Cardiac muscle cell (in vitro differentiated cells and primary cell): ENCODE measurements at places on chromosomes 4 and X. TPM values are rescaled to one million over a fixed set of nuclear protein-coding genes. Genes with fewer than 3 reads are reported as not detected.

GRCh38 chrX:65685112-65685511, 17.7 kb downstream of the MSN start:
- H3K4me1 ChIP-seq = no peaks in the 10 kb centered on the region
- no peaks in the 10 kb centered on the region for H3K27me3 ChIP-seq
- no peak overlapping the region for H3K4me3 ChIP-seq
- no peak for DNase-seq
- H3K36me3 ChIP-seq = no peaks in the 10 kb centered on the region

GRCh38 chr4:70706044-70706461, 15.7 kb upstream of the RUFY3 start:
- H3K27me3 ChIP-seq = no peaks in the 10 kb centered on the region
- peaks cover 11% of the 10 kb centered on the region for H3K4me1 ChIP-seq
- peak overlapping the region; percentile 46 for H3K4me3 ChIP-seq
- DNase-seq = no peak

DNA sequence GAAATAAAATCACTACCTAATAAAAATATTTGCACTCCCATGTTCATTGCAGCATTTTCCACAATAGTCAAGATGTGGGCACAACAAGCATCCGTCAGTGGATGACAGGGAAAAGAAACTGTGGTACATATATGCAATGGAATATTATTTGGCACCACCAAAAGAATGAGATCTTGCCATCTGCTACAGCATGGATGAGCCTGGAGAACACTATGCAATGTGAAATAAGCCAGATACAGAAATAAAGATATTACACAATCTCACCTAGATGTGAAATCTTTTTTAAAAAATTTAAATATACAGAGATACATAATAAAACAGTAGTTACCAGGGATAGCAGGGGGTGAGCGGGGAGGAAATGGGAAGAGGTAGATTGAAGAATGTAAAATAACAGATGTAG, 44.8 kb downstream of the LDB2 start:
- H3K4me1 ChIP-seq = no peaks in the 10 kb centered on the region
- H3K27me3 ChIP-seq = no peaks in the 10 kb centered on the region
- H3K36me3 ChIP-seq = no peaks in the 10 kb centered on the region
- no peak for DNase-seq
- H3K4me3 ChIP-seq = no peak overlapping the region
- no peak overlapping the region for H3K27ac ChIP-seq

DNA sequence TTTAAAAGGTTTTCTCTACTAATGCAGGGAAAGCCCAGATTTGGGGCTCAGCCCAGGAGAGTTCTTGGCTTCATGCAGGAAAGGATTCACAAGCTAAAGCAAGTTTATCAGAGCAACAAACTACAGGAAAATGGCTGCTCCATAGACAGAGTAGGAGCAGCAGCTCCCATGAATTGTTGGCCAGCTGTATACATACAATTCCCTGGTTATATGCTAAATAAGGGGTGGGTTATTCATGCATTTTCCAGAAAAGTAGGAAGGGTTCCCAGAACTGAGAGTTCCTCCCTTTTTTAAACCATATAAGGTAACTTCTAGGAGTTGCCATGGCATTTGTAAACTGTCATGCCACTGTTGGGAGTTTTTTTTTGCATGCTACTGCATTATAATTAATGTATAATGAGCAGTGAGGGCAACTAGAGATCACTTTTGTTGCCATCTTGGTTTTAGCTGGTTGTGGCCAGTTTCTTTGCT, 2.6 kb downstream of the C4orf33 start:
- no peak overlapping the region for H3K4me3 ChIP-seq
- peaks cover 10% of the 10 kb centered on the region for H3K4me1 ChIP-seq
- no peak overlapping the region for H3K27ac ChIP-seq
- no peaks in the 10 kb centered on the region for H3K27me3 ChIP-seq
- no peaks in the 10 kb centered on the region for H3K36me3 ChIP-seq

GYPE gene
- 0.61 and 3.5 TPM in 2 replicates for polyA plus RNA-seq

GRCh38 chr4:36123906-36124305, 120.4 kb downstream of the ARAP2 start:
- H3K27ac ChIP-seq = no peak overlapping the region
- H3K36me3 ChIP-seq = no peaks in the 10 kb centered on the region
- H3K4me3 ChIP-seq = no peak overlapping the region
- no peaks in the 10 kb centered on the region for H3K27me3 ChIP-seq

DNA sequence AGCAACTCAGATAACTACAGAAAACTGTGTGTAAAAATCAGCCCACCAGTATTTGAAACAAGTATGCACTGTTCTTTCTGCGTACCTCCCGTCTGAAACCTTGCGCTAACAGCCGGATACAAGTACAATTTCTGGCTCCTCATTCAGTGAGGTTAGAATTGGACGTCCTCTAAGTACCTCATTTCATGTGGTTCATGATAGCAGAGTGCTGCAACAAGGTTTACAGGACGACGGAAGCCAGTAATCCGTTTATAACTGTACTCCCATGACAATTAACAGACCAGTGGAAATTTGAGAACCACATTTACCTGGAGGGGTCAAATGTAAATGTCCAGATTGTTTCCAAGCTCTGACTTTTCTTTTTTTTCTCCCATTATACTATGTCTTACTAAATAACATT, 52.9 kb upstream of the TENM3 start:
- H3K4me1 ChIP-seq = peaks cover 7% of the 10 kb centered on the region
- no peaks in the 10 kb centered on the region for H3K27me3 ChIP-seq
- DNase-seq = peak; percentile 32

GRCh38 chr4:53183754-53184153, 182.1 kb downstream of the SCFD2 start:
- H3K36me3 ChIP-seq = no peaks in the 10 kb centered on the region
- DNase-seq = no peak
- no peak overlapping the region for H3K4me3 ChIP-seq

GRCh38 chr4:21885241-21885640, 63.3 kb downstream of the KCNIP4 start:
- no peaks in the 10 kb centered on the region for H3K27me3 ChIP-seq
- peak; percentile 53 for DNase-seq
- no peaks in the 10 kb centered on the region for H3K36me3 ChIP-seq
- no peak overlapping the region for H3K27ac ChIP-seq
- H3K4me1 ChIP-seq = no peaks in the 10 kb centered on the region
- no peak overlapping the region for H3K4me3 ChIP-seq

DNA sequence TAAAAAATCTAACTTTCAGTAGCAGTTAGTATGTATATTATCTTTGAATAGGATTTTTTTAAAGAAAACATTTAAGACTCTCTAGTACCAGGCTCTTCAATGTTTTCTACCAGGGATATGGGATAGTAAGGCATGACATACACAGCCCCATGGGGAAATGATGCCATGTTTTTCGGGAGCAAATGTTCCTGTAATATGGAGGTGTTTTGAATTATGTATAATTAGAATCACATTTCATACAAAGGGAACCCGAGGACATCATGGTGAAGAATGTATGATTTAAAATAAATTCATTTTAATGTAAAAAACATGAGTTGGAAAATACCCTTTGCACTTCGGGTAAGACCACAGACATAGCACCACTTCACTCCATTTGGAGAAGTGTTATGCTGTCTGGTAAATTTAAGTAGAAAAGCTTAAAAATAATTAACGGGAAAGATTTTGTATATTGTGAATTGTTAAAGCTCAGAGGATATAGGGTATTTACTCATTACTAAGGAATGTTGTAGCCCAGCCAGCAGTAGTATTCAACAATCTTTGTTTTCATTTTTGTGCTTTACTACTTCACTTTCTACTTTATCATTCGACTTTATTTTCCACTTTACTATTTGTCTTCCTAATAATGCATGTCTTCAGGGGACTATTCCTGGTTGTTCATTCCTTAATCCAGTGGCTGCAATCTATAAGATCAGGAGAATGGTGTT, 2050.7 kb downstream of the ARAP2 start:
- H3K4me1 ChIP-seq = no peaks in the 10 kb centered on the region
- DNase-seq = peak; percentile 51
- H3K4me3 ChIP-seq = no peak overlapping the region
- H3K27ac ChIP-seq = no peak overlapping the region

GRCh38 chrX:103847174-103847870, 15.3 kb upstream of the RAB9B start:
- no peak overlapping the region for H3K4me3 ChIP-seq
- no peaks in the 10 kb centered on the region for H3K27me3 ChIP-seq
- H3K36me3 ChIP-seq = no peaks in the 10 kb centered on the region
- no peak overlapping the region for H3K27ac ChIP-seq
- DNase-seq = no peak

DNA sequence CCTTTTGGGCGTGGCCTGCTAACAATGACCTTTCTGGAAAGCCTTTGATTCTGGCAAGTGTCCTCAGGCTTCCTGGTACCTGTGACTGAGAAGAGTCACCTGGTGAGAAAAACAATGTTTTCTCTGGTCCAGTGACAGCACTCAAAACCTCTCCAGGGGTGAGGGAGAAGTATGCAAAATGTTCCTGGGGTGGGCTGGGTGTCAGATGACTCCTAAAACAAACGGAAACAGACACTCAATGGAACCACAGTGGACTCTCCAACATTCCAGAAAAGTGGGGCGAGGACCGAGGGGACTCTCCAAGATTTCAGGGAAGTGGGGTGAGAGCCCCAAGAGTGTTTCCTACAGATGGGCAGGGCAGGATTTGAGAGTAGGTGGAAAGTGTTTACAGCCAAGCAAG, 69.5 kb downstream of the ANAPC4 start:
- no peak overlapping the region for H3K4me3 ChIP-seq
- H3K4me1 ChIP-seq = no peaks in the 10 kb centered on the region
- no peak for DNase-seq

GRCh38 chrX:123698979-123699520, 33.8 kb downstream of the THOC2 start:
- peak; percentile 49 for DNase-seq
- peaks cover 9% of the 10 kb centered on the region for H3K4me1 ChIP-seq
- no peaks in the 10 kb centered on the region for H3K36me3 ChIP-seq

- H3K4me1 ChIP-seq = no peaks in the 10 kb centered on the region
- H3K4me3 ChIP-seq = no peak overlapping the region
- H3K36me3 ChIP-seq = no peaks in the 10 kb centered on the region
- H3K27ac ChIP-seq = no peak overlapping the region
- no peaks in the 10 kb centered on the region for H3K27me3 ChIP-seq
These were observed 4.9 kb downstream of the UBA6 start for GRCh38 chr4:67696061-67696460.

GRCh38 chrX:141924293-141924692, 20.6 kb downstream of the MAGEC1 start:
- no peaks in the 10 kb centered on the region for H3K36me3 ChIP-seq
- no peak overlapping the region for H3K27ac ChIP-seq
- no peaks in the 10 kb centered on the region for H3K4me1 ChIP-seq
- H3K27me3 ChIP-seq = no peaks in the 10 kb centered on the region
- no peak for DNase-seq

DNA sequence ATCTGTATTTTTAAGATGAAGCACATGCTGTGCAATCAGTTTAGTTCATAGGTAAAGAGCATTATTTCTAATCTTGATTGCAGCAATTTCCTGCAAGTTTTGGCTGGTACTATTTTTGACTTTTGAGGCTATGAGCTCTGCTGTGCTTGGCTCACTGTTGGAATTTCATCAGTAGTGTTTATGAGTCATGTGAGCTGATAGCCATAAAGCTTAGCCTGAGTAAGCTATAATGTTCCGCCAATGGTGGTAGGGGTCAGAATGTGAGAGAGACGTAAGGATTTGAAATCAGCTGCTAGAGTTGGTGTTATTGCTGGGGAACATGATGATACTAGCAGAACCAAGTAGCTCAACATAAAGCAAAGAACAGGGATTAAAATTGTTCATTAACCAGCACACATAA, 590.9 kb upstream of the GNPDA2 start:
- no peaks in the 10 kb centered on the region for H3K4me1 ChIP-seq
- no peak overlapping the region for H3K27ac ChIP-seq
- no peak overlapping the region for H3K4me3 ChIP-seq
- H3K27me3 ChIP-seq = no peaks in the 10 kb centered on the region
- H3K36me3 ChIP-seq = no peaks in the 10 kb centered on the region

DNA sequence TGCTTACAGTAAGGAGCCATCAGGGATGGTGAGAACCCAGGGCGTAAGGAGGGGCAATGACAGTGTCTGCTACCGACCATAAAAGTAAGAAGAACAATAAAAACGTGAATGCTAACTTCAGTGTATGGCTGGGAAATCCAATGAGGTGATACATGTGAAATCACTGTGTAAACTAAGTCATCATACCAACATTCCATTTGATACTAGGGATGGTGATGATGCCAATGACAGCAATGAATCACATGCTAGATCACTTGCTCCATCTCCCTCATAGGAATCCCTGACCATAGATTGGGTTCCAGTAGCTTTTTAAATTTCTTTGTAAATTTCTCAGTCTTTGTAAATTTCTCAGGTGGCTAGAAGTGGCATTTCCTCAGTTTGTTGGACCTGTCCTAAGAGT, 146.3 kb downstream of the SMIM20 start:
- H3K27ac ChIP-seq = no peak overlapping the region
- H3K4me3 ChIP-seq = no peak overlapping the region
- H3K4me1 ChIP-seq = no peaks in the 10 kb centered on the region
- H3K36me3 ChIP-seq = no peaks in the 10 kb centered on the region

DNA sequence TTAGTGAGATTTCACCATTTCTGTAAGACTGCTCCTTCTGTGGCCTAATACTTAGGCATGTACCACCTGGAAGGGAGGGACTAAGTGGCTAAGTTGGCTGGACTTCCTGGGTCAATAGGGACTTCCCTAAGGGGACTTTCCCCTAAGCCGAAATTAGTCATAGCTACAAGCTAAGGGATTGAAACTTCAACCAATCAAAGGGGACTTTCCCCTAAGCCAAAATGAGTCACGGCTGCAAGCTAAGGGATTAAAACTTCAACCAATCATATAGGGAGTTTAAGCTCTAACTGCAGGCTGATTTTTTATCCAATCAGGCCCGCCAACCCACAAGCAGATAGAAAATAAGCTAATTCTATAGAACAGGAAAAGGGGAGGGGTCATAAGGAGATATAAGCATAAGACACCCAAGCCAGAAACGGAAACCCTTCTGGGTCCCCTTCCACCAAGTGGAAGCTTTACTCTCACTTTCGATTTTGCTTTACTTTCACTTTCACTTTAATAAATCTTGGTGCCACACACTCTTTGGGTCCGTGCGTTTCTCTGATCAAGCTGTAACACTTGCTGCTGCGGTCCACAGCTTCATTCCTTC, 382.8 kb downstream of the KLHL4 start:
- no peak overlapping the region for H3K27ac ChIP-seq
- peaks cover 10% of the 10 kb centered on the region for H3K4me1 ChIP-seq
- no peaks in the 10 kb centered on the region for H3K27me3 ChIP-seq
- no peaks in the 10 kb centered on the region for H3K36me3 ChIP-seq

UGT2B15 gene
- not detected in 2 replicates for polyA plus RNA-seq

- no peaks in the 10 kb centered on the region for H3K4me1 ChIP-seq
- no peak overlapping the region for H3K27ac ChIP-seq
- H3K27me3 ChIP-seq = no peaks in the 10 kb centered on the region
- no peaks in the 10 kb centered on the region for H3K36me3 ChIP-seq
These were observed 355.1 kb downstream of the PDHA2 start for GRCh38 chr4:96194993-96195392.

SCLT1 gene
- polyA plus RNA-seq = 5.7 and 14.9 TPM in 2 replicates
